Activated T-cell treated with anti-CD3 and anti-CD28 coated beads for 48 hours (primary cell): ENCODE measurements at places on chromosomes 5 and 9.

- DNase-seq: peak; percentile 37
Observed at GRCh38 chr5:91225848-91226686, 157.1 kb downstream of the ARRDC3 start.

GRCh38 chr5:156879665-156880285, 29.7 kb downstream of the PPP1R2B start:
- DNase-seq: no peak

GRCh38 chr5:53311681-53312080, 168.7 kb upstream of the FST start:
- no peak for DNase-seq

DNA sequence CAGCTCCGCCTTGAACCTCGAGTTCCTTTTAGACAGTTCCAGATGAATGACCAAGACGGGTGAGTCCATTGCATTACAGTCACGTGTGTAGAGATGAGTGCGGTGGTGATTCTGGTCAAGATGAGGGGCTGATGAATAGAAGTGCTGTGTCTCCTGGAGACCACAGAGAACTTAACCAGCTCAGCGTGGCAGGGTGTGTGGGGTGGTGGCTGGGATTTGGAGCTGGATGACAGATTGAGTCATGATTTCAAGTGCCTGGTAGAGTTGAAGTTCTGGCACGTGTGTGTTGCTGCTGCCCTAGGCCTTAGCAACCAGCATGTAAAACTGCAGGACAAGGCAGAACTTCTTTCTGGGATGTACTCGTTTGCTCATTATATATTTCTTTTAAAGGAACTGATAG, 53.3 kb downstream of the PRRC2B start:
- DNase-seq: no peak

GRCh38 chr5:139146809-139147482, 51.2 kb downstream of the SIL1 start:
- DNase-seq: no peak

- DNase-seq: no peak
Observed at GRCh38 chr5:58066557-58066956, 393.3 kb downstream of the PLK2 start.

DNA sequence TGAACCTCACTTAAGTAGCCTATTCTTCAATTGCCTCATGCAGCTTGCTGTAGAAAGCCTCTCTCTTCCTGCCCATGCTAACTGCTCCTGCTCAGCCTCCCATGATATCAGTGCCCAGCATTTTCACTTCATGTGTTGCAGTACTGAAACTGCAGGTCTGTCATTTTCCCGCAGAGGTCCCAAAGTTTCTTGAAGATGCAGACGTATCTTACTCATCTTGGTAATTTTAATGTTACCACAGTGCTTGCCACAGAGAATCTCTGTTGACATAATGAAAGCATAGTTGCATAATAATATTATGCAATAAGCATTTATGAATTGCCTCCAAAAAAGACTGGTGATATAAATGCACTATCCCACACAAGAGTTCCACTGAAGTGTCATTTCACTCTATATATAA, 561.1 kb upstream of the DAP start:
- DNase-seq: no peak

GRCh38 chr9:13427587-13427986, 148.1 kb upstream of the MPDZ start:
- no peak for DNase-seq

DNA sequence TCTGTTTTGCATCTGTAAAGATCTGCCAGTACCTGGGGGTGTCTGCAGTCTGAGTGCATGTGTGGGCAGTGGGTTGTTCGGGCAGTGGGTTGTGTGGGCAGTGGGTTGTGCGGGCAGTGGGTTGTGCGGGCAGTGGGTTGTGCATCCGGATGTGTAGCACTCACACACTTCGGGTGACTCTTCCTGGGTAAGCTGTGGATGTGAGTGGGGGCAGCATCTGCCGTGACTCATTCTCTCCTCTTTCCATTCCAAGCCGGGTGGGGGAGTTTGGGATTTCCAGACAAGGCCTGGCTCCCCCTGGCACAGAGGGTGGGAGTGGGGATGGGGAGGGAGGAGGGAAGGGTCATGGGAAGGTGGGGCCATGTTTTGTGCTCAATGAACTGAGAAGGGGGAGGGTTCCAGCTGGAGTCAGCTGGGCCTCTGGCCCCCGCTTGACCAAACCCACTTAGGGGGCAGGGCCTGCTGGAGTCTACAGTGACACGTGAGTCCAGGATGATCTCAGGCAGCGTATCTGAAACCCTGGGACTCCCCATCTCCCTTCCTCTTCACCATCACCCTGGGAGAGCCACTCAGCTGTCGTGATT, 8.3 kb downstream of the CRB2 start:
- no peak for DNase-seq

DNA sequence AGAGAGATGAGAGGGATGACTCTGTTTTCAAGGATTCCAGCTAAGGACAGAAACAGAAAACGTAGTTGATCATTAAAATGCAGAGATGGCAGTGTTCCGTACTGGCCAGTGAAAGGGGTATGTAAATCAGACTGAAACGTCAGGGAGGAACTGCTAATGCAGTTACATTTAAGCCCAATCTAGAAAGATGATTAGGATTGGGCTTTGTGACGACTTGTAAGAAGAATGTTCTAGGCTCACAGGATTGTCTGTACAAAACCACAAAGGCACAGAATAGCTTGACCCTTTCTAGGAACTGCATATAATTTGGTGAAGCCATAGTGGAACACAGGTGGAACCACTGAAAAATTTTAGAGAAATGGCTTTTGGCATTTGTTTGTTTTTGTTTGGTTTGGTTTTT, 55.6 kb upstream of the TESK1 start:
- DNase-seq: no peak

GRCh38 chr9:93525476-93525875, 50.9 kb upstream of the PHF2 start:
- DNase-seq: no peak

- DNase-seq: no peak
Observed at GRCh38 chr5:91030521-91031401, 352.4 kb downstream of the ARRDC3 start.

- DNase-seq: no peak
Observed at GRCh38 chr5:150605546-150605945, 34.9 kb upstream of the SYNPO start.

- DNase-seq: peak; percentile 15
Observed at GRCh38 chr9:4306066-4306776, 6.4 kb upstream of the GLIS3 start.
